ENCODE measurements at places on chromosomes 3 and 15.

- no peak for DNase-seq
Observed at GRCh38 chr3:139108253-139108969, 63.7 kb upstream of the PRR23C start.

DNA sequence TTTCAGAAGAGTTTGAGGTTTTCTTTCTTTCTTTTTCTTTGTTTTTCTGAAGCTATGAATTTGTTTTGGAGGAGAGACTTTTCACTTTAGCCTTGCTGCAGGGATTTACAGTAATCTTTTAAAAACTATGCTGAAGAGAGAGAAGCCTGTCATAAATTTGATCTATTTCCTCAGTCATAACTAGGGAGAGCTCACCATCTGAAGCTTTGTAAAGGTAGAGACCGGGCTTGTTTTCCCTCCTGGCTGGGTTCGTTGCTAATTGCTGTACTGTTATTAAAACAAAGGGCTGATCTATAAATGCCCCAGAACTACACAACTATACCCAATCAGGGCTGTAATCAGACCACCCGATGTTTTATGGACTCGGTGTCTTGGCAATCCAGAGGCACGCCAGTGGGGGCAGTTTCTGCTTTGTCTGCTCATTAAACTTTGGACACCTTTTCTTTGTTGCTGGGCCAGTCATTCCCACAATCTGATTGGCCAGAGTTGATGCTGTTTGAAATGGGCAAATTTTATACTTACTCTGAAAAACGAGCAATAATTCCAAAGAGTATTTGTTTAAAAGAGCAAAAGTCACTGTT is 164.3 kb downstream of the CACNA1D start:
- DNase-seq = no peak

DNA sequence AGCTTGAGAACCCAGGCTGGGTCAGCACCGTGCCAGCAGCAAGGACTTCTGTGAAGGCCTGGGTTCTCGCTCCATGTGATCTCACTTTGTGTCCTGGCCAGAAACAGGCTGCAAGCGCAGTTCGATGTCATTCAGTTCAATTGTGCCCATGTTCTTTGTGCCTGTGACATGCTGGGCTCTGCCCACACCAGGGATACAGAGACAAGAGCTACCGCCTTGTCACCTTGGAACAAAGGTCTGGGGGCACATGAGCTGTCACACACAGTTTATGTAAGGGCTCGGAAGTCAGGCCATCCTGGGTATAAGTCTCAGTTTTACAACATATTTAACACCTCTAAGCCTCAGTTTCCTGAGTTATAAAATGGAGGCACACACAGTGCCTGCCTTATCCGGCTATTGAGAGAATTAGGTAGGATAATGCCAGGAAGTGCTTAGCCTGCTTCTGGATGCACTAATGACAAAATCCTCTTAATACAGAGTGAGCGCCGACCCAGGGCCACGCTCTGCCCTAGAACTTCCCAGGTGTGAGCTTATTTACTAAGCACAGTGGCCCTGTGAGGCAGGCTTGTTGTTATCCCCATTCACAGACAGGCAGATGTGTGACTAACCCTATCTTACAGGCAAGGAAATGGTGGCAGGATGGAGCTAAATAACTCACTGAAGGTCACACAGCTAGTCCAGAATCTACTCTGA is 50.4 kb upstream of the LIMD1 start:
- no peak for DNase-seq

DNA sequence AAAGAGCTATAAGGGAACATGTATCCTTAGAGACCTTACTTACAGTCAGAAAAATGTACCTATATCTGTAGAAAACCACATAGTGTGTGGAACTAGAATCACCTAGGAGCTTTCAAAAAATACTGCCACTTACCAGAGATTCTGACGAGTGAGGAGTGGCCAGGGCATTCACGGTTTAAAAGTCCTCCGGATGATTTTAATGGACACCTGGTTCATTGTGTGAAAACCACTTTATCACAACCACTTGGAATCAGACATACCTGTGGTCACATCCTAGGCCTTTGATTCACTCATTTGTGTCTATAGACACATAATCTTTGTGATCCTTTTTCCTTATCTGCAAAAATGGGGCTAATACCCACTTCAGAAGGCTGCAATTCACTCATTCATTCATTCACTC is 159.8 kb downstream of the MBNL1 start:
- DNase-seq = no peak

DNA sequence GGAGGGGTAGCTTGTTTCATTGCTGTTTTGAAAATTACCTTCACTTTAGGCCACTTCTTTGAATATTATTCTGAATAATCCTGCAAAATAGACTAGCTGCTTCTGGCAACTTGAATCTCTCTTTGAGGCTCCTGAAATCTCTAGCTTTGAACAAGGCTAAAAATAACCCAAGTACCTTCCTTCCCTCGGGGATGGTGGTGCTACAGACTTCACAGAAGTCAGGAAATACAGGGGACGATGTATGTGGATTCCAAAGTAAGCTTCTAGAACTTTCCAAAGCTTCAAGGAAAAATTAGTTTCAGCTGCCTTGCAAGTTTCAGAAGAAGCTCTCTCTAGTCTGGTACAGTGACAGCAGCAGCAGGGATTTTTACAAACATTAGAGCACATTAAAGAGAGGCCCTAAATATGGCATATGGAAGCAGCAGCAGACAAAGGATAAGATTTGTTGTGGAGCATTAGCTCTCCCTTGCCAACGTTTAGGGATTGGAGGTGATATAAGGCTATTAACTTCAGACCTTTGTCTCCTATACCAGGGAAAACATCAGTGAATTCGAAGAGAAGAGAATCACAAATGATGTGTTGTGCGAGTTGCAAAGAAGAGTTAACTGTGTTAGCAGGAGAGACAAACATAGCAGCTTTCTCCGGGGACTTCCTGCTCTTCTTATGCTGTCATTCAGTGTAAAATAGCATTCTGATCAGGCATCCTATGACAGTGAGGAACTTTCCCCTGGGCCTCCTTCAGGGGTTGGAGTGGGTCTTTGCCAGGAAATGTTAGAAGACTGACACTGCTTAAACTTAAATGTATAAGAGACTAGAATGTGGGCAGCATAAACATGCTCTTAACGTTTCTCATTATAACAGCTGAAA is 783.0 kb upstream of the ARPP21 start:
- no peak for DNase-seq

DNA sequence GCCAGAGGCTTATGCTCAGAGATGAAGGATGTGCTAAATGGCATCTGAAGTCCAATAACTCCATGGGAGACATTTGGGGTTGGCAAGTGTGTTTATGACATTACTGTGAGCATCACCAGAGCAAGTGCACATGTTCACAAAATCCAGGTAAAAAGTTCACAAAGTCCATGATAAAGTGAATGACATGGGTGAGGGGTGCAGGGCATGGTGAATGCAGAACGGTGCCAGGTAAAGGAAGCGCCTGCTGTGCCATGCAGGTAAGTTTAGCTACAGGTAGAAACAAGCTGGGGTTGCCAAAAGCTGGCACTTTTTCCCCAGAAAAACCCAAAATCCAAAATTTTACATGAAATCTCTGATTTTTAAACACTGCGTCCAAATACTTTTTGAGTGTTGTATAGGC is 268.2 kb downstream of the ABHD5 start:
- no peak for DNase-seq

GRCh38 chr15:49664716-49665115 is 43.9 kb downstream of the DTWD1 start:
- DNase-seq = no peak

- DNase-seq = no peak
Observed at GRCh38 chr3:95037097-95037496, 974.2 kb downstream of the NSUN3 start.

GRCh38 chr15:96349857-96350720 is 19.6 kb downstream of the NR2F2 start:
- DNase-seq = no peak

- no peak for DNase-seq
Observed at GRCh38 chr15:81174792-81175327, 21.8 kb upstream of the IL16 start.

GRCh38 chr3:14804835-14805780 is 13.7 kb upstream of the FGD5 start:
- no peak for DNase-seq

DNA sequence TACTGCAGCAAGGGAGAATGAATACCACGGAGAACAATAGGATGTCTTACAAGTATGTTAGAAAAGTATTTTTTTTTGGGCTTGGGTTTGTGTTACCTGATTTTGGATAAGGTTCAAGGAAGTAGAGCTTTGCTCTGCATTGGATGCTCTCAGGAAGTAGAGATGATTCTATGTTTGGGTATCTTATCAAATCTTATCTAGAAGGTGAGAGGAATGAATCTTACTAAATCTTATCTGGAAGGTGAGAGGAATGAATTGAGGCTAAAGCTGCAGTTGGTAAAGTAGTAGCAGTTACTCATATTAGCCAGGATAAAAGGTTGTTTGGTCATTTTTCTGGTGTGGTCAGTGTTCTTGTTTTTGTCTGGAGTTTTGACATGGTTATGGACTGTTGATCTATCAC is 17.4 kb downstream of the TFG start:
- DNase-seq = no peak

GRCh38 chr3:11199902-11200845 is 45.9 kb downstream of the HRH1 start:
- DNase-seq = no peak

DNA sequence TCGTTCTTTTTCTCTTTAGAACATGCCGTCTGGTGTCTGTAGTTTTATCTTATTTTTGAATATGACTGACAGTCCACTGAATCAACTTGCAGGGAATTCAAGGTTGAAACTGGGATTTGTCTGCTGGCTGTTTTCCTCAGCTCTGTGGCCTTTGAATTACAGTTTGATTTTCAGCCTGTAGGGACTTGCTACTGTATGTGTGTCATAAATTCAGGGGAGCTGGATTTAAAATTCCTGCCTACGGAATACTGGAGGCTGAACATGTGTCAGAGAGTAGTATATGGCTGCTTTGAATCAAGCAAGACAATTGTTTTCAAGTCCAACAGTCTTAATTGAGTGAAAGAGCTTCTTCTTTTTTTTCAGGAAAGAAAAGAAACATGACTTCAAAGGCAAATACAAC is 33.9 kb downstream of the RARB start:
- DNase-seq = no peak

DNA sequence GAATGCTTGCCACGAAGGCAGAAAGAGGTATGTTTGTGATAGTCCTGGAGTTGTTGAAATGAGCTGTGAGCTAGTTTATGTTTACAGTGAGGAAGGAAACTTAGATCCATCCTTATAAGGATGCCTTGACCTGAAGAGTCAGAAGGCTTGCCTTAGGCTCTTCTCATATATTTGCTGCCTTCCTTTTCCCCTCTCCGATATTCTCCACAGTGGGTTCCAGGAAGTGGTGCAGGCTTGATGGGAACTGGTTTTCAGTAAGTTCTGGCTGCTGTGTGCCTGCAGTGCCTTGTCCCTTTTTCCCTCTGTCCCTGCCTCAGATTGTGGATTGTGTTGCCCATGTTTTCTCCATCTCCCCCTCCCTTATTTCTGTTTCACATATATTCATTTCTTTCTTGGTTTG is 287.3 kb upstream of the UBE2E1 start:
- no peak for DNase-seq

GRCh38 chr15:78943692-78944091 is 1.2 kb downstream of the CTSH start:
- DNase-seq = no peak

DNA sequence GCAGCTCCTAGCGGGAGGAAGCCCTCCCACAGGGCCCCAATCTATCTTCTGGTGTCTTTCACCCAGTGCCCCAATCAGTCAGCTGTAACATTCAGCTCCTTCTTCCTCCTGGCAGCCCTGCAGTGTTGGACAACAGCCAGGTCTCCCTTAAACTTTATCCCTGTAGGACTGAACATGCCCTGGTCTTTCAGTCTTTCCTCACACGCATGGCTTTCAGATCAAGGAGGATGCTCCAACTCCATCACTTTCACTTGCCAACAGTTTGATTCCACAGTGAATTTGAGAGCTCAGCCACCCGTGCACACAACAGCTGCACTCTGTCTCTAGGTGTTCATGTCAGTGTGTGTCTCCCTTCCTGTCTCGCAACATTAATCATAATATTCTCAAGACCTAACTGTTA is 28.5 kb upstream of the LRRC34 start:
- no peak for DNase-seq

GRCh38 chr15:55484917-55485672 is 22.9 kb downstream of the DNAAF4 start:
- no peak for DNase-seq

GRCh38 chr15:38991701-38992100 is 427.1 kb upstream of the RASGRP1 start:
- no peak for DNase-seq

GRCh38 chr3:105051111-105051510 is 315.6 kb upstream of the ALCAM start:
- DNase-seq = no peak

- DNase-seq = no peak
Observed at GRCh38 chr15:99117111-99117510, 12.2 kb downstream of the SYNM start.

GRCh38 chr3:117018655-117019054 is 309.1 kb downstream of the TUSC7 start:
- no peak for DNase-seq

- no peak for DNase-seq
Observed at GRCh38 chr3:140146668-140147067, 211.7 kb downstream of the CLSTN2 start.

- no peak for DNase-seq
Observed at GRCh38 chr15:25450163-25450562, 11.3 kb upstream of the UBE3A start.

DNA sequence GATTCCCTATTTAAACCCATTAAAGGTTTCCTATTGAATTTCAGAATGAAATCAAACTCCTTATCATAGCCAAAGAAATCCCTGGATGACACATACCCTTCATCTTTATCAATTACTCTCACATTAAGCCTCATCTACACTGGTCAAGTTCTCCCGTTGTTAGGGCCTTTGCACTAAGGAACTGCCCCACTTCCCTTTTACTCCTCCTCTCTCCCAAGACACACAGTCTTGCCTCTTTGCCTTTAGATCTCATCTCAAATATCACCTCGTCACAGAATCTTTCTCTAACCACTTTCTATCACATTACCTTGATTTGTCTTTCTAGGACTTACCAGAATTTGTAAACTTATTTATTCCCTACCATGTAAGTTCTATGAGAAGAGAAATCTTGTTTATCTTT is 117.6 kb downstream of the TMCC1 start:
- DNase-seq = no peak

DNA sequence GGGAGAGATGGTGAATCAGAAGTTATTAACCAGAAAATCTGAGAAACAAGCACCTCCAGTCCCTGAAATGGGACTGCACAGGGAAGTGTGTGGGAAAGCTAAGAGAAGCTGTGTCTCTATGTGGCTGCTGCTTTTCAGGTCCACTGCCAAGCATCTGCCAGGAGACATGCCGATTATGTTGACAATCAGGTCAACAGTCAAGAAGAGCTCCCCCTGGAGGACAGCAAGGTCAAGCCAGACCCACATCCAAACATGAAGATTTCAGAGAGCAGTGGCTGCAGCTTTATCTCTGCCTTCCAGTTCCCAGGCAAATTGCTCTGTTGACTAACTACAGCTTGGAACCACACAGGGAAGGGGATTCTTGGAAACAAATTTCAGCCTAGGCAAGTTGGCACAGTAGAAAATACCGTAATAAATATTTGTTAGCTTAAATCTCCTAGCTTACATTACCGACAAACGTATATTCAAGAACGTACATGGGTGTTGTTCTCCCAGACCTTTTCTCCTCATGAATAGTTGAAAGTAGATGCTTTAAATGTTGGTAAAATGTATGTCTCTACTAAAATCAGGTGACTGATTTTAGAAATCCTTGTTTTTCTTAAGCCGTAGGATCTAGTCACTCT is 394.5 kb upstream of the RARB start:
- no peak for DNase-seq
